Activated T-helper 17 cell treated with anti-CD3 and anti-CD28 coated beads, Interleukin-2, amount 50 U/mL, for 72 hours (primary cell): ENCODE measurements at places on chromosomes 6 and 20. TPM values are rescaled to one million over a fixed set of nuclear protein-coding genes. Genes with fewer than 3 reads are reported as not detected.

LST1 gene
- total RNA-seq = 8.1 TPM

ARFRP1 gene
- 43.8 TPM for total RNA-seq

AGPAT4 gene
- 12.3 TPM for total RNA-seq

PPP1R16B gene
- 77.2 TPM for total RNA-seq

LHFPL5 gene
- 0.26 TPM for total RNA-seq

RPS21 gene
- total RNA-seq = 2,323 TPM

TINAG gene
- not detected for total RNA-seq

RAD21L1 gene
- not detected for total RNA-seq

DNA sequence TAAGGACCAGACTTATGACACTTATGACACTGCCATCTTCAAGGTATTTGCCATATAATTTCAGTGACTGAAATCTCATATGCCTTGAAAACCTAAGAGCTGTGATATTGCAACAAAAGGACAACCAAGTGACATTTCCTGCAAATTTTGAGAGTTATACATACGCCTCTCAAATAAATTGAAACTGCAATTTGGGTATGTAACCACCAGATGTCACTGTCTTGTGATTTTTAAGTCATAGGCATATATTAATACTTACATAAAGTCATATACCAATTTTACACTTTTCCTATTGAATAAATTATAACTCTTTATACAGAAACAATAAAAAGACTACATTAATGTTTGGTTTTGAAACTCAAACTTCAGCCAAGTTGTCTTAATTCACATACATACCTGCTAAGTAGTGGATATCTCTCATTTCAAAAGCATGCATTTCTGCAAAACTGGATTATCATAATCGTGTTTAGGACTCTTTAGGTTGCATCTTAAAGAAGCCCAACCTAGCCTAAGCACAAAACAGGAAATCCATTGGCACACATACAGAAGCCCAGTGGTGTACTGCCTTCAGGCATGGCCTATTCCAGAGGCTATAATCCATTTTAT lies 180.2 kb downstream of the PACRG start:
- no peak for ATAC-seq

GRCh38 chr6:52305948-52306767 lies 21.6 kb upstream of the MCM3 start:
- ATAC-seq = peak; percentile 52

GRCh38 chr6:110318971-110319370 lies 39.2 kb downstream of the METTL24 start:
- no peak for ATAC-seq

- no peak for ATAC-seq
Observed at GRCh38 chr6:11865680-11866300, 87.2 kb upstream of the ADTRP start.

DNA sequence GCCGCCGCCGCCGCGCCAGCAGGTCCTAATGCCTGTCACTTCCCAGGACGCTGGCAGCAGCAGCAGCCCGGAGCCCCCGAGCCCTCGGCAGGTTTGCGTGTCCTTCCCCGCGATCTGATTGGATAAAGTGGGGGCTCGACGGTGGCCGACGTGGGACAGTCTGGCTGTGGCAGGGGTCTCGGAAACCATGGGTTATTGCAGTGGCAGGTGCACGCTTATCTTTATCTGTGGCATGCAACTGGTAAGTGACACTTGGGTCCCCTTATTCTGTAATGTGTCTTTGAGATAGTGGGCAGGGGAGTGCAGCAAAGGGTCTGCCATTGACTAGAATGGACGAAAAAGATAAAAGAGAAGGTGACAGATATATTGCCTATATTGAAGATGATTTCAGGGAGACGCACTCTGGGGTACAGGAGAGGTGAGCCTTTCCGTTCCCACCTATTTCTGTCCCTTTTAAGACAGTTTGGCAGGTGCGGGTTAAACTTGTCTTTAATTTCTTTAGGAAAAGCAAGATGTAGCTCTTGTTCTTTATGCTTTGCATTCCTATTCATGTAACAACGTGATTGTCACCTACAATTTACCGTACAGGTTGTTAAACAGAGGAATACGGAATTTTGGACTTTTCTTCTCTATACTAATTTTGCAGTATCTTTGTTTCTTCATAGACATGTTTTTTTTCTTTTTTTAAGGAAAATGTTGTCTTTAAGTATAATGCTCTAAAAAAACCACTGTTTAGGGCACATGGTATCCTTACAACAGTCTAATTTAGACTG lies 535 bp downstream of the NKAIN2 start:
- ATAC-seq = no peak

- ATAC-seq = no peak
Observed at GRCh38 chr20:32114305-32114960, 4.9 kb downstream of the TM9SF4 start.

DNA sequence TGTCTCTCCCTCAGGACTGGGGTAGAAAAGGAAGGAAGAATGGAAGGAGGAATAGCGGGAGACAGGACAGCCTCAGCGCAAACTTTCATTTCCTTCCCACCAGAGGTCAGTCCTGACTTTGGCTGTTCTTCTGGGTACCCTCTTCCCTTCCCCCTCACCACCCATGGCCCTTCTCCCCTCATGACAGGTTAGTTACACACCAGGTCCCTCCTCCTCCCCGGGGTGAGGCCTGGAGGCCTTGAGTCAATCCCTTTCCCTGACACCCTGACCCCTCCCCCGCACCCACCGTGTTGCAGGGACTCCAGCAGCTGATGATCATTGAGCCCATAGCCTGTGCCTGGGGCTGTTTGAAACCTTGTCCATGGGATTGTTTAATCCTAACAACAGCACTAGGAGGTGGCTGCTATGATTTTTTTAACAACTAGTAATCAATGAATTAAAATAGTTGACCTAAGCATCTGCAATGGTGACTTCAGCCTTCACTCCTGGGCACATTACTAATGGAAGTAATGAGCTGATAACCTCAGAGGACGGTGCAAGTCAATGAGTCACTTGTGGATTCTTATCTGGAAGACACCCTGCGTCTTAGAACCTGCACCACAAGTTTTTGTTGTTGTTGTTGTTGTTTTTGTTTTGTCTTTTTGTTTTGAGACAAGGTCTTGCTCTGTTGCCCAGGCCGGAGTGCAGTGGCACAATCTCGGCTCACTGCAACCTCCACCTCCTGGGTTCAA lies 46.6 kb upstream of the CCDC167 start:
- ATAC-seq = peak; percentile 57

DNA sequence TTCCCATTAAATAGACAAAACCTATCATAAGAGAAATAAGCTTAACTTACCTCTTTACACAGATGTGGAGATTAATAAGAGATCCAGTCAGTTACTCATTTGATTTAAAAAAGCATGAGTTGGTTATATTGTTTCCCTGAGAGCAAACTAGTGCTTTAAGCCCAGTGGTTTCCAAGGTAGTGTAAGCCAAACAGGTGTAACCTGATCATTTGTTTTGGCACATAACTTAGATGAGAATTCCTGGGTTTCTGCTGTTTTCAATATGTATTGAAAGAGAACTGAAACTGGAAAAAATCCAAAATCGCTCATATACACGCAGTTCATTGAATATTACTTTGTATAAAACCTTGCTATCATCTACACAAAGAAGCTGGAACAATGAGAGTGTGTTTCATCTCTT lies 30.5 kb upstream of the SMIM8 start:
- no peak for ATAC-seq

GRCh38 chr20:50484271-50484976 lies 25.8 kb upstream of the PTPN1 start:
- ATAC-seq = no peak

DNA sequence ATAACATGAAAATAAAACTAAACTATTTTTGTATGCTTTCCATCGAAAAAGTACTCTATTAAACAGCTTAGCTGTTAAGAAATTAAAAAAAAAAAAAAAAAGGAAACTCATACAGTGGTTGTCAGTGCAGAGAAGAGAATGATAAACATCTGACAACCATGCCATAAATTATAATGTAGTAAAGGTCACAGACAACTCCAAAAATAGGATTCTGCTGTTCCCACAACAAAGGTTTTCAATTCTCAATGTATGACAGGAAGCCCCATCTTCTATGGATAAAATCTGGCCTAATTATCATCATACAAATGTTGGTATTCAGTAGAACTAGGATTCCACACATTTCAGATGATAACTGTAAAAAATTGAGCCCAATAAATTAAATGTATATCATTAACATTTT lies 5.0 kb downstream of the PLN start:
- no peak for ATAC-seq

DNA sequence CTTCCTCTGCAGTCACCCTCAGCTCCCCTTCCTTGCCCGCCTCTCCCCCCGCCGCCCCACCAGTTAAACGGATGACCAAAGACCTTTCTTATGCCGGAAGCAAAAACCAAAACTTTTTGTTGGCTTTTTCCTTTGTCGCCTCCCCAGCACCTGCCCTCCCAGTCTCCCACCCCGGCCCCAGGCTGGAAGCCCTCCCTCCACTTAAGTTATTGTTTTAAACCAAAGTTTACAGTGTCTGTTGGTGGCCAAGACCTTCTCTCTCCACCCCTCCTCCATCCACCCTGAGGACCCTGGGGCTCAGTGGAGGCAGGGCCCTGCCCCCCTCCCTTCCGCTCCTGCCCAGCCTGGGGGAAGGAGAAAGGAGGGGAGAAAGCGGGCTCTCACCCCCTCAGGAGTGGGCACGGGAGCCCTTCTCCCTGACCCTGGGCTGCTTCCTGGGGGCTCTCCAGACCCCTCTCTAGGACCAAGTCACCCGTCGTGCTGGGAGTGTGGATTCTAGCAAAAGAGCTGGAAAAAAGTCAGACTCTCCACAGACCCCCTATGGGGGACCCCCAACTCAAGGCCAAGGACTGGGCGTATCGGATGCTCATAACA lies 38.3 kb upstream of the MDFI start:
- ATAC-seq = no peak

DNA sequence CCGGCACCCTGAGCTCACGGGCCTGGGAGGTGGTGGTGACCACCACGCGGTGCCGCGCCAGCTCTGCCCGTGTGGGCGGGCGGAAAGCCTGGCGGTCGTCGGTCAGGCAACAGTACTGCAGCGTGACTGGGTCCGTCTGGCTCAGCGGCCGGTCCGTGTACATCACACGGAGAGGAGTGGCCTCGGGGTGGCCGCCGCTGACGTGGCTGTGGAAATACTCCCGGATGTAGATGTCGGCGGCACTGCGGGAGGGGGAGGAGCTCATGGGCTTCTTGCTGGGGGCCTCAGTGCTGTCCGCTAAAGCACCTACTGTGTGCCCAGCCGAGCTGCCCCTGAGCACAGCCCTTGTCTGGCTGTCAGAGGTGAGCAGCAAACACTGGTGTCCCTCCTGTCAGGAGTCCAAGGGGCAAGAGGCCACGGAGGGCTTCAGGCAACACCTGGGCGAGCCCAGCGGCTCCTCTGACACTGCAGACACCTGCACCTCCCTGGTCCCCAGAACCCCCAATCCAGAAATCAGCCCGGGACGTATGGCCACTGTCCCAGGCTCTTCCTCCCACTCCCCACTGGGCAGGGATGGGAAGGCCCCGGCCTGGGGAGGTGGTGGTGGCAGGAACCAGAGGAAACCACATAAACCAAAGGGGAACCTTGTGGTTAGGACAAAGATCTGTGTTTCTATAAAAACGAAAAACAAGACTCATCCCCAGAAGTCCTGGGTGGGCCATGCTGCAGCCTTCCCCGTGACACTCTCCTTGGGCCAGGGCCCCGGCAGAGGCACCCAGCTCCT lies 6.5 kb downstream of the HELZ2 start:
- peak; percentile 87 for ATAC-seq

- ATAC-seq = peak; percentile 67
Observed at GRCh38 chr6:44221291-44221960, 2.0 kb upstream of the SLC29A1 start.

DNA sequence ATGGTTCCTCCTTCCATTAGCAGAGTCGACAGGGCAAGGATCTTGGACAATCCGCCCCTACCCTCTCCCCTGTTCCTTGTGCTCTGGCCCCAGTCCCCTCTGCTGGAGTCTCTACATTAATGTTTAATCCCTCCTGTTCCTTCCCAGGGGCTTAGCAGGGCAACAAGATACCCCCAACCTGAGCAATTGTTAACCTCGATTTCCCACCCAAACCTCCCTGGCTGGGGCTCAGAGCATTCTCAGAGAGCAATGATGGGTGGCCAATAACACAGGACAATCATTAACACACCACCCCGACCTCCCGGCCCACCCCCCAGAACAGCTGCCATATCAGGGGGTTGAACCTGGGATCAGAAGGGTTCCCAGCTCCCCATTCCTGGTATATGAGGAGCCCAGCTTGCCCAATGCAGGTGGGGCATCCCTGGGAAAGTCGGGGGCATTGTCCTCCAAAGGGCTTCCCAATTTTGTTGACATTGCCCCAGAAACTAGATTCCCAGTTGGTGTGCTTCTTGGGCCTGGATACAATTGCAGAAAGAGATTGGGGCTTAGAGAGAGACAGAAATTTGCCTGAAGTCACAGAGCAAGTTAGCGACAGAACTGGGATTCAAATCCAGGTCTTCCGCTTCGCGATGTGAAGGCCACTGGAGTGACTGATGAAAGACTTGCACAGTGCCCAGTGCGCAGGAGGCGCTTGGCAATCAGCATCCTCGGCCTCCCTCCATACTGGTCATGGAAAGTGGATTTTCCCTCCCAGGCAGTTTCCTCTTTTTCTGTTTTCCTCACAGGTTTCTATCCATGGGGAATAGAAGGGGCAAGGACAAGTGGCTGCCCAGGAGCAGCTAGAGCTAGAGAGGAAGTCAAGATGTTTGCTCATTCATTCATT lies 59.6 kb upstream of the TTPAL start:
- no peak for ATAC-seq

DNA sequence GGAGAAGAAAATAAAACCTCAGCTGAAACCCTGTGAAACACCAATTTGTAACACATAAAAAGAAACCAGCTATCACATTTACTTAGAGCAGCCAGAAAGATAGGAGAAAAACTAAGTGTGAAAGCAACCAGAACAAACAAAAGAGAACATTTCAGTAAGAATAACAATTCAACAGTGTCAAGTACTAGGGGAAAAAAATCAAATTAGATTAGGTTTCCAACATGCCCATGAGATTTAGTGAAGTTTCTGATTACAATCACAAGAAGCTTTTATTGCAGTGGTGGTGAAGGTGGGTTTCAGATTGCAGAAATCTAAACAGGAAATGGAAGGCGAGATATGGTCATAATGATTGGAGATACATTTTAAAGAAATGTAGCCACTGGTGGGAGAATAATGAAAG lies 22.1 kb upstream of the TRDN start:
- ATAC-seq = no peak

DNA sequence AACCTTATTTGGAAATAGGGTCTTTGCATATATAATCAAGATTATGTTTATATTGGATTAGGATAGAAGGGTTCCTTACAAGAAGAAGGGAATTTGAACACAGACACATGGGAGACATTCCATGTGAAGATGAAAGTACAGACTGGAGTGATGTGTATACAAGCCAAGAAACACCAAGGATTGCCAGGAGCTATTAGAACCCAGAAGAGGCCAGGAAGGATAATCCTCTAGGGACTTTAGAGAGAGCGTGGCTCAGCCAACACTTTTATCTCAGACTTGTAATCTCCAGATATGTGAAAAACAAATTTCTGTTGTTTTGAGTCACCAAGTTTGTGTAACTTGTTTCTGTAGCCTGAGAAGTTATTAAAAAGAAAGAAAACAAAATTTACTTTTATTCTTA lies 1173.9 kb upstream of the CITED2 start:
- no peak for ATAC-seq

DNA sequence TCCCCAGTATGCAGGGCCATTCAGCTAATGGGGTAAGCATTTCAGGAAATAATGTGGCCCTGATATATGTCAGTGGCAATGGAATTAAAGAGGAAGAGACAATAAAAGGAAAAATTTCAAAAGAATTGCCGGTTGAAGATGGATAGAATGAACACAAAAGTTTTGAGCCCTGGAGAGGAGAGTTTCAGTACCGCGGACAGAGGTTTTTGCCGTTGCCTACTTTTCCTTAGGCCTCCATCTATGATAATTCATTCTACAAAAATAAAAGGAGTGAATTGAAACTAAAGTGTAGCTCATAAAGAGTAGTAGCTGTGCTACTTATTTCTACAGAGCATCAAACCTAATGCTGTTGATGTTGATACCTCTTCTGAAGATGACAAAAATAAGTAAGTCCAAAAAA lies 140.7 kb downstream of the RNASET2 start:
- no peak for ATAC-seq
